ENCODE measurements at places on chromosomes 5 and 9. TPM values are rescaled to one million over a fixed set of nuclear protein-coding genes. Genes with fewer than 3 reads are reported as not detected.

GRCh38 chr5:178981381-178981780 lies 13.7 kb downstream of the GRM6 start:
- no peaks in the 10 kb centered on the region for H3K4me1 ChIP-seq
- no peak for DNase-seq
- no peak overlapping the region for H3K4me3 ChIP-seq
- no peaks in the 10 kb centered on the region for H3K36me3 ChIP-seq
- no peaks in the 10 kb centered on the region for H3K27me3 ChIP-seq

GRCh38 chr9:137811283-137811870 lies 66.2 kb upstream of the CACNA1B start:
- no peak overlapping the region for H3K27ac ChIP-seq
- no peak for DNase-seq
- H3K27me3 ChIP-seq: no peaks in the 10 kb centered on the region
- no peak overlapping the region for H3K4me3 ChIP-seq

DNA sequence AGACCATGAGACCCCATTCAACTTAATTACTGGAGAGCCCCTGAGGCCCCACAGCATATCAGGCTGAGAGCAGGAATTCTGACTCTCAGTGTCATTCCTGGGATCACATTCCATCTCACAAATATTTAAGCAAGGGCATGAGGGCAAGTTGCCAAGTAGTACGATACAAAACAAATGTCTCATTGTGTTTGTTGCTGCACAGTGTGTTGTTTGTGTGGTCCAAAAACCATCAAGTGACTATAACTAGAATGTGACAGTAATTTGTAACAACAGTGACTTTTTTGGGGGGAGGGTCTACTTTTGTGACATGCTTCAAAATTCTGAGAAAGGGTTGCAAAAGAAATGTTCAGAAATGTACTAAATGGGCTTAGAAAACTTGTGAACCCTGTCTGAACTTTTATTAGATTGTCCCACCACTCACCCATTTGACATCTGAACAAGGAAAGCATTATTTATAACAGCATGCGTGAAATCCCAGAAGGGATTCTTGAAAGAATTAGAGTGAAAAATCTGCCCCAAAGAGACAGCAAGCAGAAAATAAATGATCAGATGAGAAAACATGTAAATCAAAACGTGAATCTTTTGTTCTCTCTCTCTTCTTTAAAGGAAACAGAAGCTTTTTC lies 347.0 kb downstream of the NTRK2 start:
- no peak overlapping the region for H3K4me3 ChIP-seq
- H3K4me1 ChIP-seq: no peaks in the 10 kb centered on the region
- no peak for DNase-seq
- no peaks in the 10 kb centered on the region for H3K27me3 ChIP-seq

DNA sequence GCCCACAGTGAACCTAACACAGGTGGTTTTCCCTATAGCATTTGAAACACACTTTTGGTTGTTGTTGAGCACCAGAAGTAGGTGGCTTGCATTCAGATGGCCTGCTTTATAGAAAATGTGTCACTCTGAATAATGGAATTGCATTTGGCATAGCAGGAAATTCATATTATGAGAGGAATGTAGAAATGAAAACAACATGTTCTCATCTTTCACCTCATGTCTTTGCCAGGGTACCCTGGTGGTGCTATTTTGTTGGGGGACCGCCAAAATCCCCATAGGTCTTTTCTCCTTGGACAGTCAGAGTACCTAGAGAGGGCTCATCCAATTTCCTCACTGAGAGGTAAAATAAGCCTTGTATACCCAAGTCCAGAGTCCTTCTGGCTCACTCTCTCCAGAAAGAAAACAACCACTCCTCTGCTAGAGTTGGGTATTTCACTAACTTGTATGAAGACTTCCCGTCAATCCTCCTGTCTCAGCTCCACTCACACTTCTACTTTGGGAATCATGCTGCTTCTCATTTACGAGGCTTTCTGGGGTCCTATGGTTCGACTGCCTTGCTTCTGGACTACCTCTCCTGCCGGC lies 67.4 kb downstream of the MRPS27 start:
- peaks cover 22% of the 10 kb centered on the region for H3K4me1 ChIP-seq
- H3K4me3 ChIP-seq: no peak overlapping the region
- H3K27me3 ChIP-seq: no peaks in the 10 kb centered on the region
- H3K36me3 ChIP-seq: no peaks in the 10 kb centered on the region
- no peak overlapping the region for H3K27ac ChIP-seq

DNA sequence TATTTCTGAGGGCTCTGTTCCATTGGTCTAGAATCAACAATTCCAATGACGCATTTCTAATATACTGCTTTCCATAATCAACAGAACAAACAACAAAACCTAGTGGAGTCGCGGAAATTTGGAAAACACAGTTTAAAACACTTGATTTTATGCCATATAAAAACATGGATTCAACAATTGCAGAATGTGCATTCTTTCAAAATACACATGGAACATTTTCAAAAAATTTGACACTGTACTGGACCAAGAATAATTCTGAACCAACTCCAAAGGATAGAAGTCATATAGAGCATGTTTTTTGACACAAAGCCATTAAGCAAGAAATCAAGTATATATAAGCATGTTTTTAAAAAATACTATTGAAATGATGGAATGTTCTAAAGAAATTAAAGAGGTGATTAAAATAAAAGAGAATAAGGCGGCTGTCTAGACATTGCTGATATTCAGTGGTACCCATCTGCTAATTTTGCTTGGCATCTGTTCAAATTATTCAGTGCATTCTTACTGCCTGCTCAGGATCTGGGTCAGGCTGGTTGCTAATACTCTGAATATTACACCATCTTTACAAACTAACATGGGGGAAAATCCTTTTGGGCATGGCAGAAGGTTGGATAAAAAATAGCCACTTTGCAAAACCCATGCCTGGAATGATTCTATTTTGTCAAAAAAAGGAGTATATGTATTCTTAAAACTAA lies 221.3 kb downstream of the NPR3 start:
- no peaks in the 10 kb centered on the region for H3K27me3 ChIP-seq
- DNase-seq: no peak
- H3K4me3 ChIP-seq: no peak overlapping the region
- no peak overlapping the region for H3K27ac ChIP-seq
- no peaks in the 10 kb centered on the region for H3K36me3 ChIP-seq

GRCh38 chr5:380701-381309 lies 59.3 kb downstream of the AHRR start:
- no peaks in the 10 kb centered on the region for H3K36me3 ChIP-seq
- no peak overlapping the region for H3K4me3 ChIP-seq
- no peaks in the 10 kb centered on the region for H3K27me3 ChIP-seq
- no peak overlapping the region for H3K27ac ChIP-seq
- H3K4me1 ChIP-seq: no peaks in the 10 kb centered on the region

Gene MYORG
- total RNA-seq: 4.4 TPM
